ENCODE measurements at places on chromosomes 4 and X.

DNA sequence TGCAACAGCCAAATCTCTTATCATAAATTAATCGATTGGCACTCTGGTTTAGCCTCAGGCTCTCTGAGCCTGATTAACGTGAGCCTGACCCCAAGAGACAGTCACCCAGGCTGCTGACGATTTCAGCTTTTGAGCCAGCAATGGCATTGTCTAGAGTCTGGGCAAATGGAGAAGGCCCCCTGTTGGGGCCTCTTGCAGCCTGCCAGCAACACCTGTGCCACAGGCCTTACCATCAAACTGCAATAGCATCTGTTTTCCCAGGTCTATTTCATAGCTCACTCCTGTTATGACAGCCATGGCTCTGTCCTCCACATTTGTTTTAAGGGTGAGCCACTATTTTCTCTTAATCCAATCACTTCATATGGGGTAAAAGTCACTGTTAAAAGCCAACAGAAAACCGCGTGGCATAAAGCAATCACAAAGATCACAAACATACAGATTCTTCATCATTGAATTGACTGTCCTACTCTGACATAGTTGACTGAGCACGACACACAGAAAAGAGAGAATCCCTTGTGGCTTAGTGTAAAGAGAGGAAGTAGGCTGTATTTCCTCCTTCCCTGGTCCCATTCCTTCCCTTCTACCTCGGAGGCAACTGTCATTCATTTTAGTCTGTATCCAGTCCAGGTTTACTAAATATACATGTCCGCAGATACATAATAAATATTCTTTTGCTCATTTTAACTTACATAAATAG, 47.8 kb downstream of the SLC9A7 start:
- no peak for DNase-seq

DNA sequence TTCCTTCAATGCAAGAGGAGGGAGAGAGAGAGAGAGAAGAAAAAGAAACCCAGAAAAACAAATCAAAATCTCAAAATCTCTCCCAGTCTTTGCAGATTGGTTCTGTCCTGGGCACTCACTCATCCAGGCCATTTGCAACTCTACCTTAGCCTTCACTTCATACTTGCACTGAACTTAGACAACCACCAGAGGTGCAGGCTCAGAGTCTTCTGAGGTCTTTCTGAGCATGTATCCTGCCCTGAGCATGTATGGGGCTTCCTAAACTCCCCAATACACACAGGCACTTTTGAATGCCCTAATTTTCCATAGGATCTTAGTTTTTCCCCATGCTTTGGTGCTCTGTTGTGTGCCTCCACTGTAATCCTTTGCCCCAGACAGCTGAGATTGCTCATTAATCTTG, 2.9 kb downstream of the CFI start:
- no peak for DNase-seq

- no peak for DNase-seq
Measured at GRCh38 chr4:115152081-115152480, 38.7 kb upstream of the NDST4 start.

DNA sequence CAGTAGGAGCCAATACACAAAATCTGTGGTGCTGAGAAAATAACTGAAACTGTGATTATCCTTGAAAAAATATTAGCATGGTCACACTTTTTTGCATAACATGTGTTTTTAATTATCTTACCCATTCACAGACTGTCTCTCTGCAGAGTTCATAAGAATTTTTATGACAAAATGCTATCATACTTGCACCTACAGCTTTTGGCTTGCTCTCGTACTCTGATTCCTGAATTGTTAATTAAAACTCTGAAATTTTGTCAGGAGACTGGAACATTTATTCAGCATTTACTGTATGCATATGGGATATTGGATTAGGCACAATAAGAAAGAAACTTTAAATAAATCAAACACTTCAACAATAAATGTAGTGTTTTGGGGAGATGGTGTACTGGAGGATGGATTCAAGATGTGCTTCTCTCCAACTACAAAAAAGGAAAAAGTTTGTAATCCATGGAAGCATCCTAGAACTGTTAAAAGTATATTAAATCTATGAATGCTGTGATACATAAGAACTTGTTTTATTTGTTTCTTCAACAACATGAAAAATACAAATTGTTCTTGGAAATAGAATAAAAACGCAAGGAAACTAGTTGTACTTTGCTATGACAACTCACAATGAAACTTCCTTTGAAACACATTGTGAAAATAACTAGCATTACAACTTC, 260.5 kb downstream of the SPATA18 start:
- DNase-seq: no peak

GRCh38 chrX:37816766-37817165, 30.6 kb downstream of the DYNLT3 start:
- no peak for DNase-seq

GRCh38 chrX:129663171-129663570, 8.4 kb upstream of the APLN start:
- DNase-seq: no peak

- no peak for DNase-seq
Measured at GRCh38 chrX:23673108-23673507, 5.8 kb downstream of the PRDX4 start.

GRCh38 chr4:185117300-185117934, 25.6 kb upstream of the SLC25A4 start:
- DNase-seq: no peak

DNA sequence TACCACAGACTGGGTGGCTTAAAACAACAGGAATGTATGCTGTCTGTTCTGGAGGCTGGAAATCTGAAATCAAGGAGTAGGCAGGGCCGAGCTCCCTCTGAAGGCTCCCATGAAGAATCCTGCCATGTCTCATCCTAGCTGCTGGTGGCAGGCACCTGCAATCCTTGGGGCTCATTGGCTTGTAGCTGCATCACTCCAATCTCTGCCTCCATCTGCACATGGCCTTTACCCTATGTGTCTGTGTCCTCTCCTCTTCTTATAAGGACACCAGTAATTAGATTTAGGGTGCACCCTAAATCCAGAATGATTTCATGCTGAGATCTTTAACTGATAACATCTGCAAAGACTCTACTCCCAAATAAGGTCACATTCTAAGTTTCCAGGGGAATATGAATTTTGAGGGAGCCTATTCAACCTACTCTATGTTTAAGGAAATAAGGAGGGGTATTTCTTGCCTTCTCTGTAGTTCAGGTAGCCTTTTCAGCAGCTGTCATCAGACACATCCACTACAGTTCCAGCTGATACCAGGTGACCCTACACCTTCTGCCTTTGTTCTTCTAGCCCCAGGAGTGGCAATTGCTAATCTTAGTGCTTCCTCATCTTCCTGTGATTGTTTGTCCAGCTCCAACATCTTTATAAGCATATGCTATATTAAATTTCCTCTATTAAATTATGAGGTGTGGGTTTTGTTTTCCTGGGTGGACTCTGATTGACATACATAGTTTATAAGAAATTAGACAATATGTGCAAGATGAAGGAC, 295.1 kb upstream of the TAPT1 start:
- DNase-seq: no peak

DNA sequence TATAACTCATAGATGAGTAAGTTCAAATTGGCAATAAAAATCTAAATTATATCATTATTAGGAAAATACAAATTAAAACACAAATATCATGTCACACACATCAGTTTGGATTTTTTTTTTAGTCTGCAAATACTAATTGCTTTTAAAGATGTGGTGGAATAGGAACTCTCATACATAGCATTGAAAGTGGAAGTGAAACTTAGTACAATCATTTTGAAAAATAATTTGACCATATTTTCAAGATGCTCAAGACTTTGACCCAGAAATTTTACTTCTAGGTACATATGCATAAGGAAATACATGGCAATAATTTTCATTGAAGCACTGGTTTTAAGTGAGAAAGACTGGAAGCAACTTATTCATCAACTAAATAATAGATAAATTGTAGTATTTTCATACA, 147.5 kb upstream of the SMIM31 start:
- DNase-seq: no peak

DNA sequence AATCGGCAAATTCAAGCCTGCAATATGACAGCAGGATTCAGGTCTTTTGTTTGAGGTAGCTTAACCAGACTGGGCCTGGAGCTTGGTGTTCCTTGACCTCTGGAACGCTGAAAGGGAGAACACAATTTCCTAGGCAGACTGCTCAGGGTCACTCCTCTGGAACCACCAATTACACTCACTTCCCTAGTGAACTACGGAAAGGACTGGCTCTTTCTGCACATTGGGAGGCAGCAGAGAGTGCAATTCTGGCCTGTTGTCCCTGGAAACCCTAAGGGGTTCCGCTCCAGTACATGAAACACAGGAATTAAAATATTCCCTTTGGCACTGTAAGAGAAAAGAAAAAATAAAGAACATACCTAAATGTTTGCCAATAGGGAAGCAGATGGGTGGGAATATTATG, 58.6 kb downstream of the GPC3 start:
- DNase-seq: no peak

- no peak for DNase-seq
Measured at GRCh38 chrX:14505648-14506047, 23.7 kb upstream of the GLRA2 start.

- no peak for DNase-seq
Measured at GRCh38 chr4:79489506-79489905, 81.5 kb upstream of the GK2 start.

DNA sequence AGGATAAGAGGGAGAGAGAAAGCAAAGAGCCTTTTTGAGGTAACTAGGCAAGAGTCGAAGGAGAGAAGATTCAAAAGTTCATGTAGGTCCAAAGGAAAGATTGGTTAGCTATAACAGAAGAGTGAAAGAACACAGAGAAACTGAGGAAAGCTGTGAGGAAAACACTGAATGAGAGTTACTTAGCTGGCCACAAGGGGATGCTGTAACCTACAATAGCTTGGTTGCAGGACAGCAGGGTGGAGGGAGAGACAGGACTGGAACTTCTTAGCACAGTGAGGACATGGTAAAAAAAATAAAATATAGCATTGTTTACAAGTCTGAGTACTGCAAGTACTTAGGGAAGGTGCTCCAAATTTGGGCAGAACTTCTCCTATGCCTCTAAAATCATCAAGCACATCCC, 48.3 kb downstream of the RAI2 start:
- DNase-seq: no peak
